Left renal cortex interstitium (tissue), 4 donors: ENCODE measurements at places on chromosomes 6 and 20. TPM values are rescaled to one million over a fixed set of nuclear protein-coding genes. Genes with fewer than 3 reads are reported as not detected.

DNA sequence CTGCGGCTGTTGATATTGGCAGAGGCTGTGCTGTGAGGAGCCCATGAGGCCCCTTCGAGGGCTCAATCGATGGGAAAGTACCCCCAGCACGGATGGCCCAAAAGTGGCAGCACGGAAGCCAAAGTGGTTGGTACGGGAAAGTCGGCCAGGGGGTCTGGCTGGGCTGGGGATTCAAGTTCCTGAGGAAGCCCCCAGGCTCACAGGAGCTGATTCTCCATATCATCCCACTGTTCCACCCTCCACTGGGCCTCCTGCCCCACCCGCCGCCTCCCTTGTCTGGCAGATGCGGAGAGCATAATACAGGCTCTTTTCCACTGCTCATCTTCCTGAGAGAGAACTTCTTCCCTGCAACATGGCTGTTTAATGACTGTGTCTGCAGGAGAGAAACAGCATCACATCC, 217.8 kb upstream of the CST7 start:
- no peak for DNase-seq

GRCh38 chr6:138765896-138766655, 7.5 kb upstream of the CCDC28A start:
- DNase-seq: no peak

Gene SLC17A1
- polyA plus RNA-seq: 13.7 TPM

Gene IL20RA
- 1.6 TPM for polyA plus RNA-seq
